ENCODE measurements at places on chromosomes 2 and 18. TPM values are rescaled to one million over a fixed set of nuclear protein-coding genes. Genes with fewer than 3 reads are reported as not detected.

GRCh38 chr2:203815541-203815898 lies 52.1 kb upstream of the CTLA4 start:
- H3K4me1 ChIP-seq = peaks cover 51% of the 10 kb centered on the region
- H3K27ac ChIP-seq = no peak overlapping the region
- no peak for DNase-seq
- no peaks in the 10 kb centered on the region for H3K36me3 ChIP-seq
- peaks cover 6% of the 10 kb centered on the region for H3K27me3 ChIP-seq

GRCh38 chr2:215843579-215843978 lies 169.8 kb downstream of the MREG start:
- H3K36me3 ChIP-seq = no peaks in the 10 kb centered on the region
- H3K27me3 ChIP-seq = peaks cover 6% of the 10 kb centered on the region
- no peak overlapping the region for H3K4me3 ChIP-seq
- H3K4me1 ChIP-seq = no peaks in the 10 kb centered on the region
- H3K27ac ChIP-seq = no peak overlapping the region

DNA sequence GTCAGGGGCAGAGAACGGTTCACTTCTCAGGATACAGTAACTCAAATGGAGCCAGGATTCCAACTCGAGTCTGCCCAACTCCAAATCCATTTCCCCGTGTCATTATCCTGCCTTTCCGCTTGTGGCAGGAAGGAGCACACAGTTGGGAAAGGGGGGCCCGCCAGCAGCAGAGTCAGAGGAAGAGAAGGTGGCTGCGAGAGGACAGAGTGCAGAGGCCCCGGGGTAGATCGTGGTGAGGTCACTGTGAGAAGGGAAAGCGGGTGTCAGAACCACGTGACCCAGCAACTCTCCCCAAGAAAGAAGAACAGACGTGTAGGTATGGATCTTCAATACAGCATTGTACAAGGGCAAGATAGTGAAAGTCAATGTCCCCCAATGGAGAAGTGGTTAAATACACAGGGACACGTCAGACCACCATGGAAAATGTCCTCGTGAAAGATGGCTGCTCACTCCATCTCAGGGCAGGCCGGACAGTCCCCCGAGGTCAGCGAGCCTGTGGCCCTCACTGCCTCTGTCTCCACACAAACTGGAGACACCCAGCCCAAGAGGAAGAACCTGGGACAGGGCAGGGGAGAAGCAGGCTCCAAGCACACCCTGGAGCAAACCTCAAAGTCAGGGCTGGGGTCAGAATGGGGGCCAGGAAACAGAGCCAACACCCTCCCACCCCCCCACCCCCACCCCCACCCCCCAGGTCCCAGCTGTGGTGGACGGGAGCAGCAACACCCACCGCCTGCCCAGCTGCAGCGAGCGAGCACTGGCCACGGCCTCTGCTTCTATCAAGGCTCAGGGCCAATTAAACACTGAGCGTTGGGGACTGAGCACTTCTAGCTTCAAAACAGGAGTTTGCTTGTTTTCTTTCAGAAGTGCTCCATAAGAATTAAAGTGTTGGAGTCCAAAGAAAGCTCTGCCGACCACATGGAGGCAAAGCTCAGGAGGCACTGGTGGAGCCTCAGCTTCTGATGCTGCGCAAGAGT lies 92.7 kb downstream of the EIPR1 start:
- H3K36me3 ChIP-seq = peaks cover 16% of the 10 kb centered on the region
- H3K4me1 ChIP-seq = no peaks in the 10 kb centered on the region
- H3K4me3 ChIP-seq = no peak overlapping the region

DNA sequence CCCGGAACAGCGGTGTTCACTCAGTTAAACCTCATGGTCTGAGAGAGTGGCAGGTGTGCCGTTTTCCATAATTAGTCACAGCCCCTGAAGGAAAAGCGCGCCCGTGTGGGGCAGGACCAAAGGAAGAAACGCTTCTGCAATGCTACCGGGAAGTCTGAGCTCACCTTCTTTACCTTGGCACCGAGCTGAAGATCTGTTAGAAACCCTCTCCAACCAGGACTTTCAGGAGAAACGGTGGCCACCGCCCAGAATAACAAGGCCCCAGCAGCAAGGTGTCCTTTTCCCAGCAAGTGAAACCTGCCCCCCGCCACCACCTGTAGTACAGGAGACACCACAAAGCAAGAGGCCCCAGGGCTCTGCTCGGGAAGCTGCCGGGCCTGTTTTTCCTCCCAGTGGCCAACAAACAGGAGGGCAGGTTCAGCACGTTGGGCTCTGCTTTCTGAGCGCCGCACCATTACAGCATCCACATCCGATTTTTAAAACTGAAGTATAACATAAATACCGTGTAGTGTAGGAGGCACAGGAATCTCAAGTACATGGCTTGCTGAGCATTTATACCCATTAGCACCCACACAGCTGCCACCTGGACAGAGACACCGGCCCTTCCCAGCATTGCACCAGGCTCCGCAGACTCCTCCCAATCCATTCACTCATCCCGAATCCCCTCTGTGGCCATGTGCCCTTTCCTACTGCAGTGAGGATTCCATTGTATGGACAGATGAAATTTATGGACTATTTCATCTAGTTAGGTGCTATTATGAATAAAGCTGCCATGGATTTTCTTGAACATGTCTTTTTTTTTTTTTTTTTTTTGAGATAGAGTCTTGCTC lies 121.8 kb upstream of the RIOK3 start:
- no peak for DNase-seq
- H3K4me1 ChIP-seq = no peaks in the 10 kb centered on the region
- peaks cover 7% of the 10 kb centered on the region for H3K36me3 ChIP-seq

DNA sequence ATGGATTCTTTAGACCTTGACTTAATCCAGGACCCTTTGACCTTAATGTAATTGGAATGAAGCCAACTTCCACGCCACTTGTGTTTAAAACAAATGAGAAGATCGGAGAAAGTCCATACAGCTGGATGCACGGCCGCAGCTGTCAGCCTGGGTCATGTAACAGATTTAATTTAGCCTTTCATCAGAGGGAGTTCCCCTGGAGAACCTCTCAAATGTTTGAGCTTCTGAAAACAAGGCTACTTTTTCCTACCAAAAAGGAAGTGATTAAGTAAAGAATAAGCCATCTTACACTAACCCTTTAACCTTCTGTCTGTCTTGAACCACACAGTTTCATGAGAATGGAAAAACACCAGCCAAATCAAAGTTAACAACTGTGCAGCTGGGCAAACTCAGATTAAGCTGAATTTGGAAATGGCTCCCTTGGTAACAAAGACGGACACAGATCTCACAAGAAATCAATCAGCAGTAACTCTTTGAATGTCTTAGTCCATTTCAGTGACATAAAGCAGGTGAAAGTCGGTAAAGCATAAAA lies 103.6 kb downstream of the DOCK10 start:
- no peak for DNase-seq
- H3K4me3 ChIP-seq = peak overlapping the region; percentile 46
- H3K36me3 ChIP-seq = peaks cover 59% of the 10 kb centered on the region
- H3K27me3 ChIP-seq = no peaks in the 10 kb centered on the region
- peaks cover 80% of the 10 kb centered on the region for H3K4me1 ChIP-seq
- H3K27ac ChIP-seq = peak overlapping the region; percentile 76

DNA sequence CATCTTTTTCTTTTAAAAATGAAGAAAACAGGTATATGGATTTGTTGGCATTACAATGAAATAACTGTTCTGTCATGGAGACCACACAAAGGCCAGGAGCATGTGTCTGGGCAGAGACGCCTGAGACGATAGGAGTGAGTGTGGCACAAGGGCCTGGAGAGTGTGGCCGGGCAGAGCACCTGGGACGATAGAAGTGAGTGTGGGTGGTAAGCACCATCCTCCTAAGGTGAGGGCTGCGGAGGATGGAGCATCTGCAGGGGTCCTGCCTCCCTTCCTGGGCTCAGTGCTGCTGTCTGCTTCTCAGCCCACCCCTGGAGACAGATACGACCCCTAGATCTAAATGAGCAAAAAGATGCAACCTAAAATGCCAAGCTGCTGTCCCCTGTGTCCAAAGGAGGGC lies 184.9 kb downstream of the MYT1L start:
- no peak overlapping the region for H3K4me3 ChIP-seq
- no peaks in the 10 kb centered on the region for H3K4me1 ChIP-seq
- H3K36me3 ChIP-seq = no peaks in the 10 kb centered on the region

DNA sequence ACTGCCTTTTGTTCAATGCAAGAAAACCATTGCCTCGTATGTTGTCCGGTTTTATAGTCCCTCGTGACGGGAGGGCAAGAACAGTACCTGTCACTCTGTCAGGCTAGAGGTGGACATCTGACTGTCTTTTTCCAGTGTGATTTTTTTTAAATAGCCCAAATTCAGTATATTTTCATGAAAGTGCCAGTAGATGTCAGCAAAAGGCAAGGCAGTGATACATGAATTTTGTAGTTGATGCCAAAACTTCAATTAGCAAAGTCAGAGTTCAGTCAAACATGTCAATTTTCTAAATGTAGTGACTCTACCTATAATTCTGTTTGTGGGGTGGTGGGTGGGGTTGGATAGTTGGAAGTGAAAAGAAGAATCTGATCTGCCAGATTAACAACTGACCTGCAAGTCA lies 296.0 kb upstream of the MC4R start:
- H3K4me3 ChIP-seq = no peak overlapping the region
- DNase-seq = no peak
- H3K27ac ChIP-seq = no peak overlapping the region
- H3K27me3 ChIP-seq = no peaks in the 10 kb centered on the region

- no peak overlapping the region for H3K4me3 ChIP-seq
- H3K4me1 ChIP-seq = peaks cover 8% of the 10 kb centered on the region
- peaks cover 31% of the 10 kb centered on the region for H3K27me3 ChIP-seq
Observed at GRCh38 chr2:42788882-42789281, 3.5 kb downstream of the HAAO start.

DNA sequence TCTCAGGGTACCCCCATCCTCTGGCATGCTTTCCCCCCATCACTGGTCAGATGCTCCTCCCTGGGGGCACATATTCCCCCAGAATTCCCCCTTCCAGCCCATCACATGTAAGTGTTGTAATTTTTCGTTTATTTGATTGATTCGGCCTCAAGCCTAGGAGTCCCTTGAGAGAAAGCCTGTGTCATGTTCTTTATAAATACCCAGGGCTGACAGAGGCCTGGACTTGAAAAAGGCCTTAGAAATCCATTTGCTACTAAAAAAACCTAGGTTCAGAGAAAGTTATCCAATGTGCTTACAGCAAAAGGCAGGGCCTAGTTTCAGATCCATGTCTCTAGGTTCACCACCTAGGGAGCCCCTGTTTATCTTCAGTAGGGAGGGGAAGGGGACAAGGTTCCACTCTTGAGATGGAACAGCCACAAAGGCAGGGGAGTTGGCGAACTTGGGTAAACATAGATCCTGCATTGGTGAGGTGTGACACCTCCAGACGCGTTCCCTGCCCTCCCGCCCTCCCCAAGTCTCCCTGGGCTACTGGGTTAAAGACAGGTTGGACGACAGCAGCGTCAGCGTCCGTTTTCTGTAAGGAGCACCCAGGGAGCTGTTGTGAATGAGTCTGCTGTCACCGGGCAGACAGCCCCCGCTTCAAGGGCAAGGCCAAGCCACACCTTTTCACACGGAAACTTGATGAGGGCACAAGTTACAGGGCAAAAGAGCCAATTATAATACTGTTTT lies 147.8 kb downstream of the EN1 start:
- H3K4me1 ChIP-seq = no peaks in the 10 kb centered on the region
- H3K36me3 ChIP-seq = no peaks in the 10 kb centered on the region

DNA sequence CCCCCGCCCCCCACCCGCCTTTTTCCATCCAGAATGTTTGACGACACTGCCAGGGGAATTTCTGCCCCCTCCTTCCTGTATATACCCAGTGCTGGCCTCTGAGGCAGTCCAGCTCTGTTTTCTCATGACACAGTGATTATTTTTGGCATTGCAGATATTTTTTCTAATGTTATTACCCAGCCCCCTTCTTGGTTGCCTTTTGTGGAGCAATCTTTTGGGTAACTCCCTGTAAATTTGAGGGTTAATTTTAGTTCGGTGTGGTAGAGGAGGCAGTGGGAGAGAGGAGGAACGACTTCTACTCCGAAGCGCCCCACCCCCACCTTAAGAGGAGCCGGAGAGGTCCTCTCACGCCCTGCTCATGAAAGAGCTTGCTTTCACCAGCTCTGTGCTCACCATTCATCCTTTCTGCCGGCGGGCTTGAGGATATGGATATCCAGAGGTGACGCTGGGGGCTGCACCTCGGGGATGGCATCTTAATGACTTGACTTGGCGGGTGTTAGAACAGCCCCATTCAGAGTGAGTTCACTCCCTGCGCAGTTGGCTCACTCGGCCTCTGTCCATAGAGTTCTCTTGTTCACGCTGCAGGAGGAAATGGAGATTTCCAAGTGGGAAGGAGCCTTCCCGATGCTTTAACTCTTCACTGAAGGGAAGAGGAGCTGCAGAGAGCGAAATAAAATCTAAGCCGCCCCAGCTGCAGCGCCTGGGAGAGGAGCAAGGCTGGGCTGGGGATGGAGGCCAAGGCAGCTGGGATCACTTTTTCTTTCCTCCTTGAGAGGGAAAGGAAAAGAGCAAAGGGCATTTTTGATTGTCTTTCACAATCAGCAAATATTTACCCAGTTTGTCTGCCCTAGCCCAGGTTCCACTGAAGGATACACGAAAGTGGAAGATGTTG lies 38.4 kb downstream of the EPAS1 start:
- no peak overlapping the region for H3K4me3 ChIP-seq
- H3K36me3 ChIP-seq = no peaks in the 10 kb centered on the region
- DNase-seq = no peak
- no peak overlapping the region for H3K27ac ChIP-seq
- peaks cover 8% of the 10 kb centered on the region for H3K27me3 ChIP-seq

DNA sequence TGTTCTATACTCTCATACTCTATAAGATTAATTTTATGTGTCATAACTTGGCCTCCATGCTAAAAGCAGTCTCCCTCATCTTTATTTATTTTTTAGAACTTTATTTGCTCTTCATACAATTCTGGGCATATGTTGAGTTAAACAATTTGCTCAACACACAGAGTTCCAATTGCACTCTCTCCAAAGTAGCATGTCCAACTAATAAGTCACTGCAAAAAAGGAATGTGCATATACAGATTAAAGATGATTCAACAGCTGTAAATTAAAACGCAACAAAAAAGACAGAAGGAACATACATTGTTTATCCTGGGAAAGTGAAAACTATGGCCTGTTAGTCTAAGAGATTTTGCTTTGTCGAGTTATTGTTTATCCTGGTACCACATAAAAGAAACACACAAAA lies 277.7 kb upstream of the ACVR2A start:
- no peaks in the 10 kb centered on the region for H3K27me3 ChIP-seq
- H3K4me1 ChIP-seq = no peaks in the 10 kb centered on the region
- no peak overlapping the region for H3K4me3 ChIP-seq
- no peak overlapping the region for H3K27ac ChIP-seq
- peaks cover 6% of the 10 kb centered on the region for H3K36me3 ChIP-seq

GRCh38 chr2:150856596-150857281 lies 369.3 kb upstream of the RND3 start:
- no peak overlapping the region for H3K27ac ChIP-seq
- DNase-seq = no peak
- H3K4me1 ChIP-seq = no peaks in the 10 kb centered on the region
- no peaks in the 10 kb centered on the region for H3K36me3 ChIP-seq

DNA sequence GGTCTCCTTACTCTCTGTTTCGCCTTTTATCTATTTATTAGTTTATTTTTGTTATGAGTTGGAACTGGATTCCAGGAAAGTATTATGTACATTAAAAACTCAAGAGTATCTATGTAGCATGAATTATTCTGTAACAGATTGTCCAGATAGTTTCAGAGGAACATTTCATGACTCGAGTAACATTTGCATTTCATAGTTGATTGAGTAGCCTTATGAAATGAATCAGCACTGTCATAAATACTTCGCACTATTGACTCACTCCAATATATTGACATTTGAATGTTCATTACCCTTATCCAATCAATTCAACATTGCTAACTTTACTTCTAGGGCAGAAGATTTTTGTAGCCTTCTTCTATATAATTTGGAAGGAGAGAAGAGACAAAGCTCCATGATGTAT lies 11.3 kb upstream of the VRK2 start:
- no peak overlapping the region for H3K4me3 ChIP-seq
- DNase-seq = no peak
- no peaks in the 10 kb centered on the region for H3K27me3 ChIP-seq
- no peak overlapping the region for H3K27ac ChIP-seq

SLC9A2 gene
- not detected for total RNA-seq

NCKAP5 gene
- total RNA-seq = not detected

CDH2 gene
- not detected for total RNA-seq

IFIH1 gene
- total RNA-seq = 66.9 TPM
